ENCODE measurements at places on chromosomes 16 and 17.

DNA sequence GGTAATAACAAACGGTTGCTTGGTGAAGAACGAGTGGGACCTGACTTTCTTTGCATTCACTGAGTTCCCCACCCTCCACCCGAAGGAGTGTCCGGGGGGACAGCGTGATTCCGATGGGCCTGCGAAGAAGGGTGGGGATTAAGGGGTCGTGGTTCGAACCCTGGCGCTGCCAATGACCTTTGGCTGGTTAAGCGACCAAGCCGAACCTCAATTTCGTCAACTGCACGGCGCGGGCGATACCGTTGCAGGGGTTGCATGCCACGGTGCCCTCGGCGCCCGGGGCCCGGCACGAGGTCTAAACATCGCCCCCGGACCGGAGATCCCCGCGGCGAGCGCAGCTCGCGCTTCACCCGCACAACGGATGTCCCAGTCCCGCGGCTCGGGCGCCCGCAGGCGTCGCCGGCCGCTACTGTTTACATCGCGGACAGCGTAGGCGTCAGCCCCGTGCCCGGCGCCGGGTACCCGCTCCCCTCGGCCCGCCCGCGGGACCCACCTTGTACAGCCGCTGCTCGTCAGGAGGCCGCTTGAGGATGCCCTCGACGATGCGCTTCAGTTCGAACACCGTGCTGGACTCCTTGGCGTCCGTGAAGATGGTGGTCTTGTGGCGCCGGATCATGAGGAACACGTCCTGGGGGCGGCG, 460 bp downstream of the ELOB start:
- no peak for DNase-seq

GRCh38 chr16:23058576-23058975, 90.7 kb downstream of the USP31 start:
- DNase-seq = no peak

DNA sequence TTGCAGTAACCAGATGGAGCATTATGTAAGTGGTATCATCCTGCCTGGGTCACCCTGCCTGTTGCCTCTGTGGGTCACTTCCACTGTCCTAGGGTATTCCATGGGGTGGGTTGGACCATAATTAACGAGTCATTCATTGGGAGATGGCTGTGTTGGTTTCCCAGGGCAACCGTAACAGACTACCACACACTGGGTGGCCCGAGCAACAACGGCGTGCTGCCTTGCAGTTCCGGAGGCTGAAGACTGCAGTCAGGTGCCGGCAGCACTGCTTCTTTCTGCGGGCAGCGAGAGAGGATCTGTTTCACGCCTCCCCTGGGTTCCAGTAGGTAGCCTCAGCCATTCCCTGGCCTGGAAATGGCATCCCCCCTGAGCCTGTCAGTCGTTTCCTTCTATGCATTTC, 28.9 kb upstream of the CMIP start:
- DNase-seq = no peak

GRCh38 chr17:4476017-4476416, 22.7 kb upstream of the SPNS2 start:
- no peak for DNase-seq

GRCh38 chr17:64008346-64008745, 10.2 kb downstream of the PRR29 start:
- no peak for DNase-seq

- DNase-seq = peak; percentile 45
Measured at GRCh38 chr16:81204798-81205680, 33.5 kb upstream of the BCO1 start.

GRCh38 chr16:23131036-23131435, 18.2 kb downstream of the USP31 start:
- no peak for DNase-seq

GRCh38 chr17:18006495-18007239, 32.3 kb downstream of the ATPAF2 start:
- DNase-seq = no peak

GRCh38 chr17:10126616-10127501, 71.5 kb downstream of the GAS7 start:
- DNase-seq = no peak

GRCh38 chr17:78559749-78560368, 17.3 kb downstream of the DNAH17 start:
- DNase-seq = no peak

- no peak for DNase-seq
Measured at GRCh38 chr16:53840456-53840855, 136.5 kb downstream of the FTO start.

DNA sequence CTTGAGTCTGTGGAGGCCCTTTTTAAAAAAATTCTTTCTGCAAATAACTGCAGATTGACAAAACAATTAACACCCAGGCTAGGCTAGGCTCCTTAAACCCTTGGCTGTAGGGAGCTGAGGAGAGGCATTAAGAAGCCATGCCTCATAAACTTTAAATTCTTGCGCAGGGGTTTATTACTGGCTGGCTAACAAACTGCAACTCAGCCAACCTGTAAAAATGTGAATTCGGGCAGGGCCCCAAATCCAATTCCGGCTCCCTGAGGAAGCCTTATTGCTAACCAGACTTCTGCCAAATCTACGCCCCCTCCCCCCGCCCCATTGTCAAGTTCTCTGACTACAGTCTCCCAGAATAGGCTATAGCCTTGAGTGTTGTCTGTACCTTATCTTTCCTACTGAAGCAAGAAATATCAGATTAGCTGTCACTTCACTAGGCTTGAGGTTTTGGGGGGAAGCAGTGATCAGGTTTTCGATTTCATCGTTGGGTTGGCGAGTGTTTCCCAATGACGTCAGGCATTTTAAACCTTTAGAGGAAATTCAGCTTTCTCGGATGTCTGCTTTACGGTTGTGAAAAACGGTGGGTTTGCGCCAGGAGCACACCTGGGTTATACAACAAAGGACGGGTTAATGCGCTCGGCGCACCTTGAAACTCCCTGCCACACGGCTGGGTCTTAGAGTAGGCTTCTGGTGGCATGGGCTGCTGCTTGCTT, 2.0 kb downstream of the CDH3 start:
- no peak for DNase-seq
